ENCODE measurements at places on chromosomes 12 and 14. TPM values are rescaled to one million over a fixed set of nuclear protein-coding genes. Genes with fewer than 3 reads are reported as not detected.

The SPIC gene
- not detected for total RNA-seq

The TPH2 gene
- total RNA-seq, result not detected

The MDM2 gene
- total RNA-seq, result 107 TPM

The DPPA3 gene
- total RNA-seq, result not detected

The MAP3K9 gene
- 19.3 TPM for total RNA-seq

The RASAL1 gene
- total RNA-seq, result 3.9 TPM

The C12orf56 gene
- 0.96 TPM for total RNA-seq

The LPAR5 gene
- 2.3 TPM for total RNA-seq

The CLEC4A gene
- not detected for total RNA-seq

The ADAMTS20 gene
- total RNA-seq, result not detected

The GPRC5D gene
- not detected for total RNA-seq

The GSKIP gene
- 103 TPM for total RNA-seq
